ENCODE measurements at places on chromosomes 13 and 19.

DNA sequence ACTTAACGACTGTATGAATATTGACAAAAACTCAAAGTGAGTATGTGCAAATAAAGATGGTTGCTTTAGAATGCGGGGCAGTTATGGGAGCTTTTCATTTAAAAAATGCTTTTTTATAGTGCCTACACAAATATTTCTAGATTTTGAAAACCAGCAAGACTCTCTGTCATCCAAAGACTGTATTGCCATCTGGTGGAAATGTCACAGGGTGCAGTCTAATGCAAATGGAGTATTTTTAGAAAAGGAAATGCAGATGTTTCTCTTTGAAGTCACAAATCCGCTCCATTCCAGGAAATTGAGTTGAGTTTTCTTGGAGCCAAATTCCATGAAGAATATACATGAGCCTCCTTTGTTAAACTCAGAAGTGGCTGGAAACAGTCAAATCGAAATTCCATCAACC lies 2.3 kb upstream of the C1QTNF9B start:
- DNase-seq: no peak

- DNase-seq: no peak
Observed at GRCh38 chr19:30053558-30053957, 111.5 kb downstream of the URI1 start.

DNA sequence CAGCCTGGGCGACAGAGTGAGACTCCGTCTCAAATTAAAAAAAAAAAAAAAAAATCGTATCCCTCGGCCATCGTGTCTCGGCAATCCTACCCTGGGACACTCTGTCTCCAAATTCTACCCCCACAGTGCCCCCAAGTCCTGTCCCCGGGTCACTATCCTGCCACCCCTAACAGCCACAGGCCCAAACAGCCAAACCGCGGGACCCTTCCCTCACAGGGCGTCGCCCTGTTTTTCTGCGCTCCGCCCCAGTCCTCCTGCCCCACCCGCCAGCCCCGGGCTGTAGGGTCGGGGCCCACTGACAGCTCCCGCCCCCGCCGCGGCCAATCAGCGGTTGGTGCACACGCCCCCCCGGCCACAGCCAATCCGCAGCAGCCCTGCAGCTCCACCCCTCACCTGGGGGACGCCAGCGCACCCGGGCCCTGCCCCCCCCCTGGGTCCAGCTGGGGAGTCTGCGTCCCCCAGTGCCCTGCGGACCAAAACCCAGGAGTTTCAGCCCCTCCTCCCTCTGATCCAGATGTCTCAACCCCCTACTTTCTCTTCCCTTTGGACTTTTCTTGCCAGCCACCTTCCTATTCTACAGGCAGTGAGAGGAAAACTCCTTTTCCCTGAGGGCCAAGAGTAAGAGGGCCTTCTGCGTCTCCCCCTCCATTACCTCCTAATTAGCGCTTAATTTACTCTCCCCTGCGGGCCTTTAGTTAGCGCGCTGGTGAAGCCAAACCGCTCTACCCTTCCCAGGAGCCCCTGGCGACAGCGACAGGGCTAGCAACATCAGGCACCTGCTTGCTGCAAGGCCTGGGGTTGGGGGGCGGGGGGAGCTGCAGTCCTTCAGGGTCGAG lies 1.5 kb upstream of the BCAT2 start:
- no peak for DNase-seq

GRCh38 chr13:23673867-23674605 lies 103.8 kb downstream of the TNFRSF19 start:
- no peak for DNase-seq

DNA sequence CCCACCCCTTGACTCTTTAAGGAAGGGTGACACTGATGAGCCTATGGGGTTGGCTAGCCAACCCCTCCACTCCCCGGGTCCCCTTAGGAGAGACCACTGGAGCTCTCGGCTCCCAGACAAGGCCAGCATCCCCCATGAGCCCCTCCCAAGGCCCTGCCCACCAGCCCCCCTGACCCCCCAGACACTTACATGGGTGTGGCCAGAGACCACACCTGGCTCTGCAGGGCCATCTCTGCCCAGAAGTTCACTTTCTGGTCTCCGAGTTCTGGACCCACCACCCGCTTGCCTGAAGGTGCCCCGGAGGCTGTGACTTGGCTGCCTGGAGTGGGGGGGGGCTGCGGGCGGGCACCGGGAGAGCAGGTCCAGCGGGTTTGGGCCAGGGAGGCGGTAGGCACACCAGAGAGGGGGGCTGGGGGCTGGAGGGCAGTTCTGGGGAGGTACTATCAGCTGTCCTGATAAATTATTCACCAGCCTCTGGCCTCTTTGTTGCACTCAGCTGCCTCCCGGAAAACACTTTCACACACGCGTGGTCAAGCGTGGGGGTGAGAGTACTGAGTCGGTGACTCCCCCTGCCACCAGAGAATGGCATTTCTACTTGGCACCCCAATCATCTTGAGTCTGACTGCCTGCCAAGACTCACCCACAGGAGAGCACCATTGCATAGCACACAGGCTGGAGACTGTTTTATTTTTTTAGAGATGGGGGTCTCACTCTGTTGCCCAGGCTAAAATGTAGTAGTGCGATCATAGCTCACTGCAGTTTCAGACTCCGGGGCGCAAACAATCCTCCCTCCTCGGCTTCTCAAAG lies at the start of gene PALM3:
TSS of gene PALM3 (minus strand) at position 326 of the 807 bp plus-strand sequence. CDS start at position 230, 96 bp downstream.
- DNase-seq: no peak

DNA sequence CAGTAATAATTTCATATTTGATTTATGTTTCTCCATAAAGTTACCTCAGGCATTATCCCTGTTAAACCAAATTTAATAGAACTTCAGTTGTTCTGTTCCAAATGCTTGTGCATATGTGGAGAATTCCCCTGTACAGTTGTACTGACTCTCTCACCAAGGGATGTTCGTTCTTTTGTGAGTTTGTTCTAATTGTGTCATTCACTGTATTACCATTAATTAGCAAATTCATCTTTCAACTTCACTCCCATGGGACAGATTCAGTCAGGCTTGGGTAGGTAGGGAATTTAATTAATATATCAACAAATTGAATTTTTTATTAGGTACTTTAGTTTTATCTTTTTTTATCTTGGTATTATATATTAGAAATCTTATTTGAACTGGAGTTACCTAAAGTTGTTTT lies 265.4 kb downstream of the DCT start:
- DNase-seq: no peak

DNA sequence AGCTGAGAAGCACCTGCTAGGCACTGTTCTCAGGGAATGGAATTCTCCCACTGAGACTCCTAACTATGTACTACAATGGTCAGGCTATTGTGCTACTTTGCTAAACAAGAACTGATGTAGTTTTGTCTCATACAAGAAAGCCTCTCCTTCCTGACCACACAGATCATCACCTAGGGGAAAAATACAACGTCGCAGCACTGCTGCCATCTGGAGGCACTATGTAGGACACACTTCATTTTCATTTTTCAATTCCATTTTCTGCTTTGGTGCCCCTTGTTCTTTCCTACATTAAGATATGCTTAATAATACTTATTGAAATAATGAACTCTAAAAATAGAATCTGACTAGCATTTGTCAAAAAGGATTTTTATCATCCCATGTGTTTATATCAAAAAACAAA lies 21.1 kb downstream of the PROSER1 start:
- no peak for DNase-seq

DNA sequence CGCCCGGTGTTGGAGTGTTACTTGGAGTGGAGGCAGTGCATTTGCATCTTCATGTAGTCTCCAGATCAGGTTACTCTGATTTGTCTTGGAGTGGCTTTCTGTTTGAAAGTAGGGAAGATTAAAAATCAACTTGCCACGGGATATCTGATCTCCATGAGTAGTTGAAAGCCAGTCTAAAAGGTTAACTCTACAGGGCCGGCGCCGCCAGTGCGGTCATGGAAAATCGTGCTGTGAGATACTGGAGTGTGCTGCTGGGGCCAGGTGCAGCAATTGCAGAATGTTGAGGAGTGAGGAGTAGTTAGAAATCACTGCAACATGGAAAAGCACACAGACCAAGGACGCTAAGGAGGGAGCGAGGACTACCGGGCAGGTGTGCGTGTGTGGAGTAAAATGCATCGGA lies 175.0 kb downstream of the STK24 start:
- DNase-seq: no peak

GRCh38 chr19:2111425-2111824 lies 14.7 kb downstream of the IZUMO4 start:
- DNase-seq: no peak

DNA sequence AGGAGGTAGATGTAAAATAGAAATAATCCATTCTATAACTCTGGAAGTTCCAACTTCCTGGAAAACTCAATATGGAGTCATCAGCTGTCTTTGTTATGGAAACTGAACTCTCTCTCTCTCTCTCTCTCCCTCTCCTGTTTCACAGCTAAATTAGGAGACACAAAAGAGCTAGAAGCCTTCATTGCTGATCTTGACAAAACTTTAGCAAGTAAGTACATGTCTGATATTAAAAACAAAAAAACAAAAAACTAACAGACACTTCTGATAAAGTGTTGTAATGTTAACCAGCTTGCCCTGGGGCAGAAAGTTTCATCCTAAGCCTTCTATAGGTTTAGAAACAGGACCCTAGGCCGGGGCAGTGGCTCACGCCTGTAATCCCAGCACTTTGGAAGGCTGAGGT lies 11.3 kb downstream of the RGCC start:
- no peak for DNase-seq

DNA sequence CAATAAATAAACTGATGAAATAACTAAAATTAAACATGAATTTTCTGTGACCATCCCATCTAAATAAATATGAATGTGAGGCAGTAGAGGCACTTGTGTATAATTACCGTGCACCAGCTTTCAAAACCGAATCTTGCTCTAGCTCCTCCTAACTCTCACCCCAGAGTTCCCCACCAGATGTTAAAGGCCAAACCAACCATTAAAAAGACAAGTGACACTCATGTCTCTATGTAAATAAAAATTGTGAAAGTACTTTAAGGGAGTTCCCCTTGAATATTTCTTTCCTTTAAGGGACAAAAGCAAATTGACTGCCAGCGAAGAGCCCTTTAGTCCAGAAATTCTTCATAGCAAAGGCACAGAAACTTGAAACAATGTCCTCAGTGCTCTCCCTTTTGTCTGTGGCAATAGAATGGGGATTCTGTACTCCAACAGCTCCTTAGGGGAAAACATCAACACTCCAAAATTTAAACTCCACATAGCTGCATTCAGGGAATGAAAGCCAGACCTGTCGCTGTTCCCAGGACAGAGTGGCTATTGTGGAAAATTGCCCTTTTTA lies 101.7 kb upstream of the SOX21 start:
- DNase-seq: no peak

- DNase-seq: no peak
Observed at GRCh38 chr19:49017041-49017665, at the start of gene LHB. Gene LHB (minus strand): TSS chr19:49017091. CDS start chr19:49017081, 10 bp downstream.

DNA sequence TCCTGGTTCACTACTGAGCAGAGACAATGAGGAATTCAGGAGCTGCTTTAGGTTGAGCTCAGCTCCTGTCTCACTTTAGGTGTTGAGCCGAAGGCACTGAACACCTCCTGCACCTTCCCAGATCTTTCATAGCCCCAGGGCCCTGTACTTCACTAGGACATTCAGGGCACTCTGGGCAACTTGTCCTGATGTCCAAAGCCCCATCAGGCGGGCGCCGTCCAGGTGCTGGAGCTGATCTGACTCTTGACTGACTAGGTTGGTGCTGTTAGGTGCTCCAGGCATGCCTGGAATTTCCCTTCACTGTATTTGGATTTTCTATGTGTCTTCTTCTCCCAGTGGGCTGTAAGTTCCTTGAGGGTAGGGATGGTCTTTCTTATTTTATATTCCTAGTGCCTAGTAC lies 48.4 kb upstream of the CNMD start:
- DNase-seq: no peak

DNA sequence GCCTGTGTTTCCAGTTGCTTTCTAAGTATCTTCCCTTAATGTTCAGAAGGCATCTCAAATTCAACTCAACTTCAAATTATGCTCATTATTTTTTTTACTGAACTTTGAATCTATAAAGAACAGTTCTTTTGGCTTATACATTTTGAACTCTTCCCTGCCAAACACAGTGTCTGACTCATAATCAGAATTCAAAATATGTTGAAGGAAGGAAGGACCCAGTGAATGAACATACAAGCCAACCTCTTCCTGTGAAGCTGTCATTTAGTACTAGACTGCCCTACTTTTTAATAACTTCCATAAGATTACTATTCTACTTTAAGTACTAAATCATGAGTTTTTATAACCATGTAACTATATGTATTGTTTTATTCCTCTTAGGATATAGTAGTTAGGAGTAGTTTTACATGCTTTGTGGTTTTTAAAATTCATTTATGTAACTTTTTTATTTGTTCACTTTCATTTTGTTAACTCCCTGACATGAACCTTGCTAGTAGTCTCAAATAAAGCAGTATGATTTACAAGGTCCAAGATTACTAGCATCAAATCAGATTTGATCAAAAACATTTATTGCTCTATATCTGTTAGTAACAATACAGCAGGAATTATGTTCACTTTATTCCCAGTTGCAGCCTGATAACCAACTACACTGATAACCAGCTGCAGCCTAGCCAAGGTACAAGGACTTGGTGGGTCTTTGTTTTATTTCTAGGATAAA lies 6.4 kb downstream of the NUDT15 start:
- no peak for DNase-seq

DNA sequence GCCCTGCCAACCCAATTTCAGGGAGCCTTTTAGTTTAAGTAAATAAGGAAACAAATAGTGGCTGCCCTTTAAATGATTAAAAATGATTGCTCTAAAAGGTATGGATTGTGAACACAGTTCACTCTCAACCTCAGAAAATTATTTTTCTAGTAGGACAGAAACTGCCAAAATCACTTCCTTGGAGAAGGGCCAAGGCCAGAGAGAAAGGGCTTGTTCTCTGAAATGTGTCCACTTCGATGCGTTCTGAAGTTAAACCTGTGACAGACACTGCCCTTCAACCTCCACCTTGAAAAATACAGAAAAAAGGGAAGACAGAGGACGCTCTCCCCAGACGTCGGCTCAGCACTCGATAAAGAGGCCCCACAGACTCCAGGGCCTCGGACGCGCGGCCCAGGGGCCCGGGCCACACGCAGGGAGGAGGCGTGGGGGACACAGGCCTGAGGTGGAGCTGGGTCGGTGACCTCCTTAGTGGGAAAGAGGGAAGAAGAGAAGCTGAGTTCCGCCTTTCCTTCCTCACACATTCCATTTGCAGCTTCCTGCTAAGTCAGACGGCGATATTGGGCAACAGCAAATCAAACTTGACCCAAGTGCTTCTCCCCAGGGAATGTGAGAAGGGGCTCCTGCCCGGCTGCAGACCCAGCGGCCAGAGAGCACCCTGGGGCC lies 63.6 kb downstream of the RASA3 start:
- DNase-seq: no peak

- DNase-seq: no peak
Observed at GRCh38 chr13:112891477-112892401, 77.3 kb upstream of the MCF2L start.

- no peak for DNase-seq
Observed at GRCh38 chr13:33242984-33243617, 42.5 kb downstream of the STARD13 start.

DNA sequence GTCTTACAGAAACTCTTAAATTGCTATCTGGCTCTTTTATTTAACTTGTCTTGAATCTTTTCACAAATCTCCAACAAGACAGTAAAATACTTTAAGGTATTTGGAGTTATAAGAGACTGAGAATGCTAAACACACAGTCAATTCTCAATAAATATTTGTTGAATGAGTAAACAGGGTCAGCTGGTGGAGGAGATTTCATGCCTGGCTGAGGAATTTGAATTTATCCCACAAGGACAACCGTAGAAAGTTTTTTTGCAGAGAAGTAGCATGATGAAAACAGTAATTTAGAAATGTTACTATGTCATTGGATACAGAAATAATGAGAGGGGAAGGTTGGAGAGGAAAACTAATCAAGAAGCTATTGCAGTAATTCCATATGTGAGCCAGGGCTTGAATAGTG lies 1223.7 kb downstream of the PCDH17 start:
- DNase-seq: peak; percentile 14
